ENCODE measurements at places on chromosomes 7 and 10. TPM values are rescaled to one million over a fixed set of nuclear protein-coding genes. Genes with fewer than 3 reads are reported as not detected.

The PDK4 gene
- total RNA-seq = 56.6 TPM

DNA sequence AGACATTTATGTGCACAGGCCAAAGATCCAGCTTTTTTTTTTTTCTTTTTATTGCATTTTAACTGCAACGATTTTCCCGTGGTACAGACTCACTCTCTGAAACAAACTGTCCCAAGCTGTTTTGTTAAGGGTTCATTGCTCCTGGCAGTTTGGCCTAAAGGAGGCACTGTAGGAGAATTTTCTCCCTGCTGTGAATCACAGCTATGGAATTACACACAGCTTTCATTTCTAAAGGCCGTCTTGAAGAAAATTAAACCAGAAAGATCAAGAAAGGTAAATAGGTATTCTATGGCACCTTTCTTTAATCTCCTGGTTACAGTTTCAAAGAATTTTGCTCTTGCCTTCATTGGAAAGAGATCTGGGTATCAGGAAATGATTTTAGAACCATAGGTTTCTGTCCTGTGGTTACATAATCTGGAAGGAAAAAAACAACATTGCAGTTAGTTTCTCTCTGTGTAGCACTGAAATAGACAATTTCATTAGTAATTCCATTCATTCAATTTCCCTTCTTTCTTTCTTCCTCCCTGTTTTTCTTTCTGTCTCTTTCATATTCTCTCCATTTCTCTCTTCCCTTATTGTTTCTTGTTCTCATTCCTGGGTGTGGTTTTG, 51.2 kb downstream of the PDK4 start:
- H3K4me1 ChIP-seq = peaks cover 54% of the 10 kb centered on the region
- H3K4me3 ChIP-seq = no peak overlapping the region
- no peaks in the 10 kb centered on the region for H3K36me3 ChIP-seq
- peak overlapping the region; percentile 71 for H3K27ac ChIP-seq
- H3K27me3 ChIP-seq = no peaks in the 10 kb centered on the region
- peak; percentile 33 for DNase-seq

The CCDC186 gene
- 25.2 TPM for total RNA-seq

The IGF2BP3 gene
- total RNA-seq = 1.8 TPM

DNA sequence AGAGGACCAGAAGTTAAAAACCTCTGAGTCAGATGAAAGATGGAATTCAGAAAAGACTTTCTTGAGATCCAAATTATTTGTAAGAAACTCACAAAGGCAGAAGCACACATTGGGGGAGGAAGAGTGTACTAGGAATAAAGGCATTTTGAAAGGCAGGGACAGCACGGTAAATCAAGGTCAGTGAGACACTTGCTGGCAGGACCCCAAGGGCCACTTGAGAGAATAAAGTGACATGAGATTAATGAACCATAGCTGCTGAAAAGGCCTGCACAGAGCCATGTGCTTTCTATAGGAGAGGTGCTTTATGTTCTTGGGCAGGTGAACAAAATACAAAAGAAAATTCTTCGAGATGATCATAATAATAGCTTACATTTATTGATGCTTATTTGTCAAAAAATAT, 929.9 kb upstream of the MBL2 start:
- H3K4me3 ChIP-seq = no peak overlapping the region
- DNase-seq = no peak
- H3K27me3 ChIP-seq = no peaks in the 10 kb centered on the region
- no peaks in the 10 kb centered on the region for H3K4me1 ChIP-seq

DNA sequence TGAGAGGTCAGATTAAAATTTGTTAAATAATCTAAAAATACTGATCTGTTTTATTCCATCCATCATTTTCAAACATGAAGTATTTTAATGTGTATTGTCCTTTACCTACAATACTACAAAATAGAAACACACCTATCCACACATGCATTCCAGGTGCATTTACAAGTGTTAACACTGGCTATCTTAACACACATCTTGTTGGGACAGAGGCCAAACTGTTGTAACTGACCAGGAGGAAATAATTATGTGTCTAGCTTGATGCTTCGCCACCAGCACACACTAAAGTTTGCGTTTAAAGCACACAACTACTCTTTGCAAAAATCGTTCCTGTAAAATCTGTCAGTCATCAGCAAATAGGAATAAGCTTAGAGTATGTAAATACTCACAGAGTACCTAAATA, 2.8 kb downstream of the PANK1 start:
- no peak for DNase-seq
- H3K4me3 ChIP-seq = no peak overlapping the region
- H3K4me1 ChIP-seq = peaks cover 9% of the 10 kb centered on the region
- H3K27ac ChIP-seq = no peak overlapping the region
- H3K27me3 ChIP-seq = no peaks in the 10 kb centered on the region

DNA sequence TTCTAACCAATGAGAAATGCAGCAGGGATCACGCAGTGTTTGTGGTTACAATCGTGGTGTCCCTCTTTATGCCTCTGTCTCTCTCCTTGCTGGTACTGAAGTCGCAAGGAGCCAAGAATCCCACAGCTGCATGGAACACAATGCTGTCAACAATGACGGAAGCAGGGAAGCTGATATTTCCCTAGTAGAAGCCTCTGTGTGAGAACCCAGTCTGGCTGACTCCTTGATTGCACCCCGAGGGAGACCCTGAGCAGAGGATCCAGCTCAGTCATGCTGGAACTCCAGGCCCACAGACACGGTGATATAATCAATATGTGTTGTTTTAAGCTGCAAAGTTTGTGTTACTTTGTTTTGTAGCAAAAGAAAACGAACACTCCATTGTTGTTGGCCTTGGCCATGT, 677.9 kb downstream of the PARD3 start:
- no peaks in the 10 kb centered on the region for H3K36me3 ChIP-seq
- no peak overlapping the region for H3K4me3 ChIP-seq
- no peaks in the 10 kb centered on the region for H3K27me3 ChIP-seq
- H3K27ac ChIP-seq = no peak overlapping the region
- H3K4me1 ChIP-seq = no peaks in the 10 kb centered on the region

GRCh38 chr10:127408733-127409132, 140.4 kb upstream of the NPS start:
- no peaks in the 10 kb centered on the region for H3K4me1 ChIP-seq
- H3K27me3 ChIP-seq = no peaks in the 10 kb centered on the region
- no peak overlapping the region for H3K27ac ChIP-seq
- no peak overlapping the region for H3K4me3 ChIP-seq
- DNase-seq = no peak

GRCh38 chr10:34397324-34397723, 417.8 kb downstream of the PARD3 start:
- no peaks in the 10 kb centered on the region for H3K4me1 ChIP-seq
- H3K27ac ChIP-seq = peak overlapping the region; percentile 26
- no peaks in the 10 kb centered on the region for H3K36me3 ChIP-seq
- H3K4me3 ChIP-seq = no peak overlapping the region
- DNase-seq = no peak

GRCh38 chr10:77673101-77673500, 35.5 kb upstream of the KCNMA1 start:
- H3K27me3 ChIP-seq = peaks cover 4% of the 10 kb centered on the region
- no peak for DNase-seq
- H3K27ac ChIP-seq = no peak overlapping the region
- H3K4me3 ChIP-seq = no peak overlapping the region
- H3K4me1 ChIP-seq = no peaks in the 10 kb centered on the region
- no peaks in the 10 kb centered on the region for H3K36me3 ChIP-seq

The TAS2R41 gene
- not detected for total RNA-seq

DNA sequence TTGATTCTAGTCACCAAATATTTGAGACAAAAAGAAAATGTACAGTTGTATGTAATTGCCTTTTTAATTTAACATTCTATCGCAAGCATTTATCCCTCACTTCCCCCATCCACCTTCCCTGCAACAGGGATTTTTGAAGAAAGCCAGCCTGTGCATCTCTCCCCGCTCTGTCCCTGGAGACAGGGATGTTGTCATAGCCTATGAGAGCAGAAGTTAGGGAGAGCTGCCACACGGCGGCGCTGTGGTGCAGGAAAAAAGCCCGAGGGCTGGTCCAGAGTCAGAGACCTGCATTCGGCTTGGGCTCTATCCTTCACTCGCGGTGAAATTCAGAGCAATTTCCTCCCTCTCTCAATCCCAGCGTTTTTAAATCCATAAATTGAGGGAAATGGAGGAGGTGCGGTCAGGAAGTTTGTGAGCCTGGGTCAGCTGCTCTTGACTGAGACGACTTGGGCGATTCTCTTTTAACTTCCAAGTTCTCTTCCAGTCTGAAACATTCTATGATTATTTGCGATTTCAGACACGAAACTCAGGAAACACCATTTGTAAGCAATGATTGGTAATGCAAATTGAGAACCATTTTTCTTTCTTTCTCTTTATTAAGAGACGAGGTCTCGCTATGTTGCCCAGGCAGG, 17.5 kb downstream of the HKDC1 start:
- H3K36me3 ChIP-seq = no peaks in the 10 kb centered on the region
- no peaks in the 10 kb centered on the region for H3K4me1 ChIP-seq
- H3K27ac ChIP-seq = no peak overlapping the region
- peak; percentile 88 for DNase-seq
- no peak overlapping the region for H3K4me3 ChIP-seq
- H3K27me3 ChIP-seq = no peaks in the 10 kb centered on the region

- no peak overlapping the region for H3K4me3 ChIP-seq
- H3K36me3 ChIP-seq = no peaks in the 10 kb centered on the region
- no peak for DNase-seq
- peaks cover 24% of the 10 kb centered on the region for H3K4me1 ChIP-seq
- H3K27ac ChIP-seq = no peak overlapping the region
- H3K27me3 ChIP-seq = no peaks in the 10 kb centered on the region
These were observed 151.3 kb downstream of the RAPGEF5 start for GRCh38 chr7:22205631-22206030.

DNA sequence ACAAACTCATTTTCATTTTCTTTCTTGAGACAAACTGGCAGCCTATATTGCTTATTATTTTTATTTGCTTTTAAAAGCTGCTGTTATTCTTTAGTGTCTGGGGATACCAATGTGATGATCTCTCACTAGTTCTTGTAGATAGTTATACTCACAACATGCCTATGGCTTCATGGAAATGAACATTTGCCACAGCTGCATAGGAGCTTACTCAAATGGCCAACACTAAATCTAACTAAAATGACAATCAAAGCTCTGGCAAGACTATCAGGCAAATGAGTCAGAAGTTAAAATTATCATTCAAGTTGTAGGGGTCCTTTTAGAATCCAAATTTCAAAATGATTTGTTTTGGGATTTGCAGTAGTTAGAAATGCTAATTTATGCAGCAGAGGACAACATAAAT, 225.9 kb downstream of the ANK3 start:
- no peak for DNase-seq
- no peaks in the 10 kb centered on the region for H3K36me3 ChIP-seq
- no peak overlapping the region for H3K4me3 ChIP-seq
- no peaks in the 10 kb centered on the region for H3K27me3 ChIP-seq
- H3K4me1 ChIP-seq = no peaks in the 10 kb centered on the region
- H3K27ac ChIP-seq = no peak overlapping the region

- H3K27ac ChIP-seq = no peak overlapping the region
- no peak overlapping the region for H3K4me3 ChIP-seq
- no peak for DNase-seq
- H3K27me3 ChIP-seq = peaks cover 68% of the 10 kb centered on the region
These were observed 427.4 kb upstream of the MGMT start for GRCh38 chr10:129039406-129040370.

DNA sequence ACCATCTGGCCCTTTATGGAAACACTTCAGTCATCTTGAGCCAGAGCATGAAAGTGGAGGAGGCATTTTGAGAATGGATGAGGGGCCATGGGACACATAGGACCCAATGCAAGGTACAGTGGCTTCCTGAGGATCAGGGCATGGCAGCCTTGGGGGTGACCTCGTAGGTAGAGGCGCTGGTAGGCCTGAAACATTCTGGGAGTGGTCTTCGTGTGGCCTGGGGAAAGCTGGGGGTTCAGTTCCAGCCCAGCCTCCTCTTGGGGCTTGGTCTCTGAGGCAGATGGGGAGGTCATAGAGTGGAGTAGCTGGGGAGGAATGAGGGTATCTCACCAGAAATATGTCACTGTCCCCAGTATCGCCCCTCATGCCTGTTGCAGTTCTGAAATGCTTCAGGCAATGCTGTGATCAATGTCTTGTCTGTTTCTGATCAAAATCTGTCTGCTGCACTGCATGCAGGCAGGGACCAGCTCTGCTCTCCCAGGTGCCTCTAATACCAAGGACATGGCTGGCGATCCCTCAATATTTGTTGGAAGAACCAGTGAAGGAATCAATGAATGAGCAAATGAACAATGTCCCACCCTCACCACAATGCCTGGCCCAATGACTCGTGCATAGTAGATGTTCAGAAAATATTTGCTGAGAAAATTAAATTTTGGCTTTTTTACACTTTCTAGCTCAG, 90.9 kb downstream of the CHST15 start:
- H3K4me3 ChIP-seq = no peak overlapping the region
- H3K4me1 ChIP-seq = no peaks in the 10 kb centered on the region
- H3K27ac ChIP-seq = no peak overlapping the region
- no peaks in the 10 kb centered on the region for H3K36me3 ChIP-seq
- no peaks in the 10 kb centered on the region for H3K27me3 ChIP-seq
- no peak for DNase-seq

DNA sequence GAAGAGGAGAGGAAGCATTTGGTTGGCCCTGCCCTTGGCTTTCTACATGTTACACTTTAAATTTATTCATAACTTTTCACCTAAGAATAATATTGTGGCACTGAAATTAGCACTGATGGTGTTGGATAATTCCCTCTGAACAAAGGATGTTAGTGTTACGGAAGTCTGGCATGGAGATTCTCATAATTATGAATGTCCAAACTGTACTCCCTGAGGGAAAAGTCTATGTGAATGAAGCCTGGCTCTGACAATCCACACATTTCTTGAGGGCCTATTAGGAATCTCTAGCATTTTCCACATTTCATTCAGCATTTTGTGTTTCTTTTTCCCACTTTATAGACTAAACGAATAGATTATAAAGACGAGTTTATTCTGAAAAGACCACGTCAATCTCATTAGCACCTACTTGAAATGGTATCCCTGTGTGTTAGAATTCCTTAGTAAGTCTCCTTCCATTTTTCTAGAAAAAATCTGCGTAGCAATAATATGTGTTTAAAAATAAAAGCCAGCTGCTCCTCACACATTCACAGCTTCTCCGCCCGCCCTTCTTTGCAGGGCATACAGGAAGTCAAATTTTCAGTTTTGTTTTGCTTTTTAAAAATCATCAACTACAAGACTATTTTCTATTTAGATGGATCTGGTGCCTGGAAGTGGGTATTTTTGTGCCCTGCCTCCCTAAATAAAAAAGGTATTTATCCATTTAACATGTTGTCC, 131.8 kb upstream of the PALS2 start:
- no peaks in the 10 kb centered on the region for H3K36me3 ChIP-seq
- H3K27me3 ChIP-seq = no peaks in the 10 kb centered on the region
- no peak overlapping the region for H3K4me3 ChIP-seq
